ENCODE measurements at places on chromosomes 7 and 10.

DNA sequence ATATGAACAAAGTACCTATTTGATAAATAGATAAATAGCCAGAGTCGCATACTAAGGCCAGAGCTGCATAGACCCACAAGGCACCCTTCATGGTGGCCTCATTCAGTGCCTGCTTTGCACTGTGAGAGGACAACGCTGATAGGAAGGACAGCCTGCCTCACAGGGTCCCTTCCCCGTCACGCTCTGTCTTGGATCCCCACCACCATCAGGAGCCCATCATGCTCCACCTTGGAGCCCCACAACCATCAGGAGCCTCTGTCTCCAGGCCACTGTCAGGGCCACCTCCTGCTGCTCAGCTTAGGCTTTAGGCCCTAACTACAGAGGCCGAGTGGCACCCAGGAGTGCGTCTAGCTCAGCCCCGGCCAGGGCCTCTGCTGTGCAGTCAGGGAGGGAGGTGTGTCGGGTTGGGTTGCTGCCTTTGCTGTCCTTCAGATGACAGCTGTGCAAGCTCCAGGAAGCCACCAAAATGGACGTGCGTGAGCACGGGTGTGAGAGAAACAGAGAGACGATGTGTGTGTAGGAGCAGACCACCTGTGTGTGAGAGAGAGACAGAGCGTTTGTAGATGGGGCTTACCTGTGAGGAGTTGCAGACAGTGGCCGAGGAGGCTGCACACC lies 516.9 kb downstream of the GLRX3 start:
- DNase-seq: no peak

GRCh38 chr10:118106426-118106825 lies 59.7 kb upstream of the RAB11FIP2 start:
- DNase-seq: no peak

DNA sequence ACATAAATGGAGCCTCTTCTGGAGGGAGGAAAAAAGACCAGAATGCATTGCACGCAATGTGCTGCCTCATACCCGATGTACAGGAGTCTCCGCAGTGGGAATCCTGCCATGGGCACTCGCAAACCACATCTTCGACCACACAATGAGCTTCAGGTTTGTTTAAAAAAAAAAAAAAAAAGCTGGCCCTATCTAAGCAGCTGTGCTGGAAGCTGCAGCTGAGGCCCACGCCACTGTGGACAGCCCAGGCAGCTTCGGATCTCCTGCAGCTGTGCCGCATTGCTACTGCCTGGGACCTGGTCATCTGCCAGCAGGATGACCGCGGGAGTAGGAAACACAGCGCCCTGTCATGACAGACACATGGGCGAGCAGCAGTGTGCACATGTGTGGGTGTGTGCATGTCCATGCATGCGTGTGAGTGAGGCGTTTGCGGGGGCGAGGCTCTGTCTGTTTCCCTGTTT lies 26.0 kb downstream of the EN2 start:
- DNase-seq: no peak

DNA sequence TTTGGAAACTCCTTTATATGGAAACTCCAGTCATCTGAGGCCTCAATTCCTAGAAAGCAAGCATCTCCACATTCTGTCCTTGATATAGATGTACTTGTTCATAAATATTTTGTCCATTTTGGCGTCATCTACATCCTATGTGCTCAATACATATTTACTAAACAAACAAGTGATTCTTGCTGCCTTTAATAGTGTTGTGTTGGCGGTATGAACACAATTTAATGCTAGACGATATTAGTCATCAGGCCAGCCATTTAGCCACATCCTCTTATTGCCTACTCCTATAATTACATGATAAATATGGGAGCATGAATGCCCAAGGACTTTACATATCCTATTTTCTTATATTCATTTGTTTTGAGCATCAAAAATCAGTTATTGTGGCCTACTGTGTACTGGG lies 18.5 kb upstream of the IFRD1 start:
- no peak for DNase-seq

GRCh38 chr10:12187321-12187905 lies 8.3 kb downstream of the NUDT5 start:
- DNase-seq: no peak

DNA sequence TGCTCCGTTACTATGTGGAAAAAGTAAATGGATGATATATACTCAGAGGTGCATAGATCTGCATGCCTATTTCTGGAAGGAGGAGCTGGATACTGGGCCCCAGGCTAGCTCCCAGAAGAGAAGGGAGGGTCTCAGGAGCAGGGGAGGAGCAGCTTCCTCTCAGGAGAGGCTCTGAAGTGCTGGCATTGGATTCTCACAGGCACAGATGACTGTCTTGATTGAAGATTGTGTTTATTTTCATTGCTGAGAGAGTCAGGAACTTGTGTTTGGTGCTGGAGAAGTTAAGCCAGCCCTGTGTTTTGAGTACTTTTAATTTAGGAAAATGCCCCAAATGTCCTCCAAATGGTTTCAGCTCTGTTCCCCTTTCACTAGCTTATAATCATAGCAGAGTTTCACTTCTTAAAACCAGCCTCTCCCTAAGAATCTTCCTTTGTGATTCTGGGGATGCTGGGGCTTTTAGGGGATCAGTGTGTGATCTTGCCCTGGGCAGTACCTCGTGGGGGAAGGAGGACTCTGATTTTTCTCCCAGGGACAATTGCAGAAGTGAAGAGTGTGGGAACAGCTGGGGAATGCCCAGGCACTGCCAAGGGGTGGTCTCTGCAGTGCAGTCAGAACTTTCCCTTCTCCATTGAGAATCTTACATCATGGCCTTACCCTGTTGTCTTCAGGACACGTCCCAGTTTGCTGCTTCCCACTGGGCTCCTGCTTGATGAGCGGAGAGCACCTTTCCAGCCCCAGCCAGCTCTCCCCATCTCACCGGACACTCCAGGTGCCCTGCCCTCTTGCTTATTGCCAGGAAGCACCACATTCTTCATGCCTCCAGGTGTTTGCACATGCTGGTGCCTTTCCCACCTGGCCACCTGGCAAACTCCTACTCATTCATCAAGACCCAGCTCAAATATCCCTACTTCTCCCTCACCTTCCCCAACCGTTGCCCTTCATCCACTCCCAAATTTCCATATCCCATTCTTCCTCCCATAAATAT lies 102.8 kb downstream of the ARHGAP22 start:
- DNase-seq: no peak

DNA sequence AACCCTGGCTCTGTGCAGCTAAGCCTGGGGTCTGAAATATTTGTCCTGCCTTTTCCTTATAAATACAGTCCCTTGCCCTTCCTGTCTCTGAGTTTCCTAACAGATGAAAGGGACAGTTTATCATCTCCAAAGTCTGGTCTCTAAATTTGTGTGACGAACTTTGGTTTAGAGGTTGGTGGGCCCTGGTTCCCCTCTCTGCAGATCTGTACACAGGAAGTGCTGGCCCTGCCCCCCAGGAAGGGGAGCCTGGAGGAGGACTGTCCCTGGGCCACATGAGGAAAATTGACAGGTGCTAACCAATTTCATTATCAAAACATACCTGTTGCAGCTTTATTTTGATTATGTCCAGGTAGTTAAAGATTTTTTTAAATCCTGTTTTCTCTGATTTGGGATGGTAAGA lies 34.5 kb downstream of the PPP2R2D start:
- DNase-seq: no peak

DNA sequence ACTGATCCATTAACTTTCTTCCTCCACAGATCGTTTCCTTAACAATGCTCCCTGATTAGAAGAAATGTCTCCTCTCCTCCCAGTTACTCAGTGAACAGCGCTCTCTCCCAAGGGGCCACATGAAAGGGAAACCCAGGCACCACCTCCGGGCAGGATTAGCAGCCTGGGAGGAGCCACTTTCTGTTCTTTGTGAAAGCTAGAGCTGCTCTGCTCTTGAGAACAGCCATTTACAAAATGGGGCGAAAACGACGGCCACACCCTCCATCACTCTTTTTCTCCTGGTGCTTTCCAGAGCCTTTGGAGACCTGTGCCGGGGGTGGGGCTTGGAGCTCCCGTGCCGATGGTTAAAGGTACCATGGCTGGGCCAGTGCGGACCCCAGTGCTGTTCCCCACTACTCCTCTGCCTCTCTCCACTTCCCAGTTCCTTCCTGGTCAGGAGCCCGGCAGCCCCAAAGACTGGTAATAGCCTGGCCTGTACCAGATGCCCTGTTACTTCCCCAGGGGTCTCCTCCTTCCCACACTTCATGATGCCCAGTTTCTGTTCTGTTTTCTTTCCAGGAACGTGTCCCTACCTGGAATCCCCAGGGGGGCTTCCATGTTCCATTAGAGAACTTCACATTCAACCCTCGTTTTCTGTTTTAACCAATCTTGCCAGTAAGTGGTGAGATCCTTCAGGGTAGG lies 402.9 kb upstream of the GALNT17 start:
- no peak for DNase-seq

Measured in posterior cingulate gyrus (tissue), 11 donors.